ENCODE measurements at places on chromosomes 13 and 19.
A peak's percentile ranks its signal among the peaks of the same experiment; 100 is the strongest.

- H3K4me3 ChIP-seq = no peak overlapping the region
- H3K27ac ChIP-seq = no peak overlapping the region
- H3K36me3 ChIP-seq = no peaks in the 10 kb centered on the region
- H3K4me1 ChIP-seq = peaks cover 9% of the 10 kb centered on the region
- H3K27me3 ChIP-seq = peaks cover 30% of the 10 kb centered on the region
Observed at GRCh38 chr13:36915106-36915505, 4.9 kb downstream of the SMAD9 start.

GRCh38 chr19:54916822-54917221 is 10.9 kb downstream of the NCR1 start:
- DNase-seq = no peak
- no peaks in the 10 kb centered on the region for H3K36me3 ChIP-seq
- H3K27me3 ChIP-seq = no peaks in the 10 kb centered on the region
- no peak overlapping the region for H3K27ac ChIP-seq

DNA sequence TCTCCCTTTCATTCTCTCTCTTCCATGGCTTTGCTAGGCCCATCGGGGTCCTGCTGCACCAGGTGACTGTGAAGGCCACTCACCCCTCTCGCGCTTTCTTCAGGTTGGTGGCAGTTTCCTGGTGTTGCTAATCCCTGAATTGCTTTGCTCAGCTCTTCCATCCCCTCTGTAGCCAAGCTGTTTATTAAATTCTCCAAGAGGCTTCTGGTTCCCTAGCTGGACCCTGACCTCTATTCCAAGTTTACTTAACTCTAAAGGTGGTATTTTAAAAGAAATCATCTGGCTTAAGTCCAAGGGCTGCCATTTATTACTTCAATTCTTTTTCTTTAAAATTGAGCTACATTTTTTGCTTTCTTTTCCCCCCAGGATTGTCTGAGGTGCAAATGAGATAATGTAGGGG is 32.7 kb upstream of the MICU2 start:
- no peak for DNase-seq
- no peaks in the 10 kb centered on the region for H3K4me1 ChIP-seq
- H3K27ac ChIP-seq = no peak overlapping the region
- 0 out of 2 replicates have a peak, but pooled peaks cover under 1% of the 10 kb centered on the region for H3K36me3 ChIP-seq
- H3K27me3 ChIP-seq = no peaks in the 10 kb centered on the region

DNA sequence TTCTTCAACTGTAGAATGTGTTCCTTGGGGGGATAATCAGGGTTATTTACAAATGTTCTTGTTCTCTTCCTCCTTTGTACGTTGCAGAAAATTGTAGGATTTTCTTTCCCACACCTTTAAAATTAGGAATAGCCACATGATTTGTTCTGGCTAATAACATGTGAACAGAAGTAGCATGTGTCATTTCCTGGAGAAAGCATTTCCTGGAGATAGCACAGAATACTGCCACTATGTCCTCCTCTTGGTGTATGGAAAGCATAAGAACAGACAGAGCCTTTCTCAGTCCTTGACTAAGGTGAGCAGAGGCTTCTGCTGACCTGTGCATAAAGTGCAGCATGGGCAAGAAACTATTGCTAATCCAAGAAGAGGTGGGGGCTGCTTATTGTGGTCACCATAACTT is 101.8 kb downstream of the FAM216B start:
- H3K27ac ChIP-seq = no peak overlapping the region
- no peaks in the 10 kb centered on the region for H3K27me3 ChIP-seq
- H3K36me3 ChIP-seq = no peaks in the 10 kb centered on the region
- no peak overlapping the region for H3K4me3 ChIP-seq

DNA sequence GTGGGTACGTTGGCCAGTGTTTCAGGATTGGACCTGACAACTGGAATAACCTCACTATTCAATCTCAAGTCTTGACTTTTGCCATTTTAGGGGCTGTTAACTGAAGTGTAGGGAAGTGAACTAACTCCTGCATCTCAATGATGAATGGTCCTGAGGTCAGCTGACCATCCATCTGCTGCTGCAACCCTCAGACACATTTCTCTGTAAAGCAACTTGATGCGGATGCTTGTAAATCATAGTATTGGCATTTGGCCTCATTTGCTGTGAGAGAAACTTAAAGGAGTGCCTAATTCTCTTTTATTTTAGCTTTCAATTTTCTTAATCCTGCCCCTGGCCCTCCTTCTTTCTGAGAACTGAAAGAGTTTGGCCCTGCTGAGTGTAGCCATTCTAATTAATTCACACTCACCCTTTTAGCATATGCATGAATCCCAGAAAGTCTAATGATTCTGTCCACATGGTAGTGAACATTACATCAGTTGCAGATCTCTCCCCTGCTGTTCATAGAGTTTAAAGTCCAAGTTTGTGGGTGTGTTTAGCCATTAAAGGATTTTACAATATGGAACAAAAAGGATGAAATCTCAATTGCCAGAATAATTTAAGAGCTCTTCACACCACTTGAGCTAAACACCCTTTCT is 1531.4 kb upstream of the SLC10A2 start:
- no peaks in the 10 kb centered on the region for H3K27me3 ChIP-seq
- no peaks in the 10 kb centered on the region for H3K36me3 ChIP-seq

DNA sequence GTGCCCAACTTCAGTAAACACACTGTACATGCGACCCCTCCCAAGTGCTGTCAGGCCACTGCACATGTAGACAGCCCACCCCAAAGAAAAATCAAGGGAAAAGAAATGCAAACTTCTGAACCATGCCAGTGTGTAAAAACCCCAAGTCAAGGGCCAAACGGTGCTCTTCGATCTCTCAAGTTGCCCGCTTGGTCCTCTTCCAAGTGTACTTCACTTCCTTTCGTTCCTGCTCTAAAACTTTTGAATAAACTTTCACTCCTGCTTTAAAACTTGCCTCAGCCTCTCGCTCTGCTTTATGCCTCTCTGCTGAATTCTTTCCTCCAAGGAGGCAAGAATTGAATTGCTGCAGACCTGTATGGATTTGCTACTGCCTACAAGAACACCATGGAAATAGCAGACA is 600.7 kb downstream of the KCTD12 start:
- DNase-seq = no peak
- no peaks in the 10 kb centered on the region for H3K36me3 ChIP-seq
- no peak overlapping the region for H3K27ac ChIP-seq
- H3K27me3 ChIP-seq = no peaks in the 10 kb centered on the region
- H3K4me3 ChIP-seq = no peak overlapping the region
- peaks cover 18% of the 10 kb centered on the region for H3K4me1 ChIP-seq

DNA sequence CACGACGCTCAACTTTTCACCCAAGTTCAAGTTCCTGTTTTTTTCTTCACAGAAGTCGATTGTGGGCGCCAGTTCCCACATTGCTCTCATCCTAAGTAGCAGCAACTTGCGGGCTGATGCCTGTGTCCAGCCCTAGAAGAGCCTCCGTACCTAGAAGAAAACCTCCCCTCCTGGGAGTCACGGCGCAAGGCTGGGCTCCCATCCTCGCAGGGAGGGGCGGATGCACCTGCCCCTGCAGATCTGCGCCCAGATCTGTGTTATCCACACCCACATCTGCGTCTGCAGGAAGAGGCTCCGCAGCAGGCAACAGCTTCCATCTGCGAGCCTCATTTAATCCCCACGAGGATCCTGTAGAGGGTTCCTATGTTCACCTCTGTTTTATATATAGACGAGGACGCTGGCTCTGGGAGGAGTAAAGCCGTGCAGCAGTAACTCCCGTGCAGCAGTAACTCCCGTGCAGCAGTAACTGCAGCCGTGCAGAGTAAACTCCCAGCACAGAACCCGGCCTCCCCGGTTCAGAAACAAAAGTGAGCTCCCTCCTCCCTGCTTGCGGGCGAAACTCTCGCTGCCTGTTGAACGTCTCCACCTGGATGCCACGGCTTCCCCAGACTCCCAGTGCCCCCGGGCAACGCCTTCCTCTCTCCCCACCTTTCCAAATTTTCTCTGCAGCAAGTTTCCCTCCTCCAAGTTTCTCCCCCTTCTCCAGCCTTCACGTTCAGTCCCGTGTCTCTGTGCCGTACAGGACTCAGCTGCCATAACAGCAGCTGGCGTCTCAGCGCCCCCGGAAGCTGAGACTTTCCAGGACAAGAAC is 23.5 kb upstream of the LAIR1 start:
- no peak overlapping the region for H3K27ac ChIP-seq
- peaks cover 13% of the 10 kb centered on the region for H3K4me1 ChIP-seq
- peaks cover 23% of the 10 kb centered on the region for H3K27me3 ChIP-seq
- DNase-seq = peak; percentile 33
- peak overlapping the region; percentile 45 for H3K4me3 ChIP-seq

GRCh38 chr13:106468207-106468606 is 67.3 kb downstream of the EFNB2 start:
- DNase-seq = no peak
- peaks cover 20% of the 10 kb centered on the region for H3K4me1 ChIP-seq
- H3K4me3 ChIP-seq = no peak overlapping the region
- no peak overlapping the region for H3K27ac ChIP-seq
- no peaks in the 10 kb centered on the region for H3K27me3 ChIP-seq

DNA sequence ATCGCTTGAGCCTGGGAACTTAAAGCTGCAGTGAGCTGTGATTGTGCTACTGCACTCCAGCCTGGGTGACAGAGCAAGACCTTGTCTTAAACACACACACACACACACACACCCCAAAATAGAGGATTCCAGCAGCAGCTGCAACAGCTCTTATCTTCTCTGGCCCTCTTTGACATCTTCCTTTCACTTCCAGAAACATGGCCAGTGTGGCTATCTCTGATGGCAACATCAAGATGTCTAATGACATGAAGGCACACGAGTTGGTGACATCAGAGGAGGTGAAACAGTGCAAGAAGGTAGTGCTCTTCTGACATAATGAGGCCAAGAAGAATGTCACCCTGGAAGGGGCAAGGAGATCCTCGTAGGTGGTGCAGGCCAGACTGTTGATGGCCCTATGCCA is 81.2 kb downstream of the TM9SF2 start:
- H3K27ac ChIP-seq = no peak overlapping the region
- H3K4me1 ChIP-seq = no peaks in the 10 kb centered on the region
- no peaks in the 10 kb centered on the region for H3K36me3 ChIP-seq
- no peak for DNase-seq
- H3K4me3 ChIP-seq = no peak overlapping the region

- H3K36me3 ChIP-seq = no peaks in the 10 kb centered on the region
- no peak overlapping the region for H3K27ac ChIP-seq
- H3K27me3 ChIP-seq = no peaks in the 10 kb centered on the region
- no peak for DNase-seq
- H3K4me1 ChIP-seq = peaks cover 3% of the 10 kb centered on the region
Observed at GRCh38 chr19:33503030-33503429, 18.6 kb downstream of the PEPD start.

- DNase-seq = peak; percentile 43
- H3K4me3 ChIP-seq = no peak overlapping the region
- H3K27me3 ChIP-seq = no peaks in the 10 kb centered on the region
- no peak overlapping the region for H3K27ac ChIP-seq
- peaks cover 11% of the 10 kb centered on the region for H3K4me1 ChIP-seq
Observed at GRCh38 chr13:30388406-30389283, 33.6 kb upstream of the UBE2L5 start.

DNA sequence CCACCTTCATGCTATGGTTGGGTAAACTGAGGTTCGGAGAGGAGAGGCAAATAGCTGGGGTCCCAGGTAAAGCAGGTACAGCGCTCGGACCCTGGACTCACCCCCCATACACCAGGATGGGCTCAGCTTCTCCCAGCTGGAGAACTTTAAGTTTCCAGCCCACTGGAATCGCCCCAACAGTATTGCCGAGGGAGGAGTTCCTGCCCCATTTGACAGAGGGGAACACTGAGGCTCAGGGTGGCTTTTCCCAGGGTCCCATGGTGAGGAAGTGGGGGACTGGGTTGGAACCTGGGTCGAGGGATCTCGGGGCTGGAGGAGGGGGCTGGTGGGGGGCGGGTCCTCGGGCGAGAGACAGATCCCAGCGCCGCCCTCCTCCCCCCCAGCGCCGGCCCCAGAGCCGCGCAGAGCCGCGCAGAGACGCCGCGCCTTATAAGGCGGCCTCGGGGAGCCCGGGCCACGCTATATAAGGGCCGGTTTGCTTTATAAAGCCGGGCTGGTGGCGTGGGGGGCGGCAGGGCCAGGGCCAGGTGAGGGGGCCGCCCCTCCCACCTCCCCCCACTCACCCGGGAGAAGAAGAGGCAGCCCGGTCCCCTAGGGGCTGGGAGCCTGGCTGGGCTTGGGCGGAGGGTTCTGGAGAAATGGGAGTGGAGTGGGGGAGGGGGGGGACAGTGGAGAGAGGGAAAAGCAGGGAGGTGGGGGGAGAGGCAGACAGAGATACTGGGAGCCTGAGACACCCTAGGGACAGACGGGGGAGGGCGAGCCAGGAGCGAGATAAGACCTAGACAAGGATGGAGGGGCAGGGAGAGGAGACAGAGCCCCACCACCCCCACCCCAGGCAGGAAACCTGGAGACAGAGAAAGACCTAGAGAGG is 1.1 kb downstream of the CNN1 start:
- peaks cover 18% of the 10 kb centered on the region for H3K4me1 ChIP-seq
- no peaks in the 10 kb centered on the region for H3K27me3 ChIP-seq
- peak; percentile 70 for DNase-seq
- peak overlapping the region; percentile 63 for H3K4me3 ChIP-seq

- no peak overlapping the region for H3K4me3 ChIP-seq
- no peak overlapping the region for H3K27ac ChIP-seq
- peaks cover 20% of the 10 kb centered on the region for H3K4me1 ChIP-seq
- no peak for DNase-seq
- no peaks in the 10 kb centered on the region for H3K36me3 ChIP-seq
Observed at GRCh38 chr13:30984620-30985019, 52.2 kb downstream of the TEX26 start.

DNA sequence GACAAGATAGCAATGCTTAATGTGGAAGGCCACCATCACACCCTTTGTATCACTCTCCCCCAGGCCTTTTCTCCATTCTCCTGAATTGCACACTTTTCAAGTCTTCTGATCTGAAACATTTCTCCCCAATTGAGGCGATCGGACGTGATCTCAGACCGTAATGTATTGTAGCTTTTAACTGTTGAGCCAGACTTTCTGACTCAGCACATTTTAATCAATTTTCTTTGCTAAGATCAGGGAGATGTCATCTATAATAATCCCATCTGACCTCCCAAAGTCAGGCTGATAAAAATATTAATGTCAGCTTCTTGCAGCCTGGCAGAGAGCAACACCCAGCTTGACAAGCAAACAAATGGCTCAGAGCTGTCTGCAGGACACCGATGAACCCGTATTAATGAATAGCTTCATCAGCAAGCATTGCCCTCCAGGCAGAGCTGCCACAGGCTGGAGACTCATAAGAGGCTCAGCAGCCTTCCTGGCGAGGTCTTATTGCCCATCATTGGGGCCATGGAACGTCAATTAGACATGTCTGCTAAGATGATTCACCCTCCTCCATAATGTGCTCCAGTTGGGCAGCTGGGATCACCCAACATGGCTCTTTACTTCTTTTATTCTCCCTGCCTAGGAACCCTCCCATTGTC is 60.2 kb upstream of the UQCRFS1 start:
- no peak overlapping the region for H3K4me3 ChIP-seq
- H3K36me3 ChIP-seq = no peaks in the 10 kb centered on the region
- H3K4me1 ChIP-seq = peaks cover under 1% of the 10 kb centered on the region
- no peak for DNase-seq
- no peaks in the 10 kb centered on the region for H3K27me3 ChIP-seq

GRCh38 chr13:19567820-19568534 is 6.6 kb upstream of the TPTE2 start:
- no peaks in the 10 kb centered on the region for H3K4me1 ChIP-seq
- no peak overlapping the region for H3K27ac ChIP-seq
- H3K36me3 ChIP-seq = no peaks in the 10 kb centered on the region
- H3K27me3 ChIP-seq = peaks cover 7% of the 10 kb centered on the region
- no peak overlapping the region for H3K4me3 ChIP-seq

- no peaks in the 10 kb centered on the region for H3K27me3 ChIP-seq
- H3K4me1 ChIP-seq = no peaks in the 10 kb centered on the region
Observed at GRCh38 chr13:103471896-103472295, 405.7 kb upstream of the SLC10A2 start.
